Forelimb muscle (tissue), 1 donor: ENCODE measurements at places on chromosomes 2 and 18. TPM values are rescaled to one million over a fixed set of nuclear protein-coding genes. Genes with fewer than 3 reads are reported as not detected.
A peak's percentile ranks its signal among the peaks of the same experiment; 100 is the strongest.

Gene VWC2L
- not detected for polyA plus RNA-seq

GRCh38 chr2:61151436-61151835 is 10.6 kb upstream of the C2orf74 start:
- DNase-seq = no peak

DNA sequence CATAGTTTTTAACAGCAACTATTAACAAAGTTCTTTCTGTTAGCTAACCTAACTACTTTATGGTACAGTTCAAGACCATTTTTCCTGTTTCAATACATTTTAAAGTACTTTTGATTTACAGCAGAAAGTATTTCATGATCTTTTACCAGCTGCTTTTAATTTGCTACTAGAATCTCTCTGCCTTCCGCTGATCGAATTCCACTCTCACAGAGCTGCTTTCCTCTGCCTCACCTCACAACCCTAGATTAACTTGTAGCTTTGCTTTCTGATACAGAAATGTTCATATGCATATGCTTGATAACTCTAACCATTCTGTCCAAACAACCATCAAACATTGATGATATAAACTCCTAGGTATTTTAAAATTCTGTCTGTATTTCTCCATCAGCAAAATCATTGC is 463.2 kb upstream of the ZEB2 start:
- DNase-seq = no peak

GRCh38 chr2:130310881-130311280 is 31.8 kb upstream of the IMP4 start:
- no peak for DNase-seq

DNA sequence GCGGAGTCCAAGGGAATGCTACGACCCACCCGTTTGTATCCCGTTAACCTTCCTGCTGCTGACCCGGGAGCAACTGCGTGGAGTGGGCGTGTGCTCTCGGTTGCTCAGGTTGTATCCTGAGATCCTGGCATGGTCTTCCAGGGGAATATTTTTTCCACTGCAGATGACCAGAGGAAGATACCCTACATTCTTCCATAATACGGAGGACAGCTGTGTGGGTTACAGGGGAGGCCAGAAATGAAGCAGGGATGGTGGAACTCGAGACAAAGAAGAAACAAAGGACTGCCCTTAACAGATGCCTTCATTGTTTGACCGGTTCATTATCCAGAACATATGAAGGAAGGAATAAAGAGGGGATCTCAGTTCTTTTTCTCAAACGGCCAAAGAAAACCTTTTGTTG is 39.8 kb upstream of the CAB39 start:
- DNase-seq = no peak

DNA sequence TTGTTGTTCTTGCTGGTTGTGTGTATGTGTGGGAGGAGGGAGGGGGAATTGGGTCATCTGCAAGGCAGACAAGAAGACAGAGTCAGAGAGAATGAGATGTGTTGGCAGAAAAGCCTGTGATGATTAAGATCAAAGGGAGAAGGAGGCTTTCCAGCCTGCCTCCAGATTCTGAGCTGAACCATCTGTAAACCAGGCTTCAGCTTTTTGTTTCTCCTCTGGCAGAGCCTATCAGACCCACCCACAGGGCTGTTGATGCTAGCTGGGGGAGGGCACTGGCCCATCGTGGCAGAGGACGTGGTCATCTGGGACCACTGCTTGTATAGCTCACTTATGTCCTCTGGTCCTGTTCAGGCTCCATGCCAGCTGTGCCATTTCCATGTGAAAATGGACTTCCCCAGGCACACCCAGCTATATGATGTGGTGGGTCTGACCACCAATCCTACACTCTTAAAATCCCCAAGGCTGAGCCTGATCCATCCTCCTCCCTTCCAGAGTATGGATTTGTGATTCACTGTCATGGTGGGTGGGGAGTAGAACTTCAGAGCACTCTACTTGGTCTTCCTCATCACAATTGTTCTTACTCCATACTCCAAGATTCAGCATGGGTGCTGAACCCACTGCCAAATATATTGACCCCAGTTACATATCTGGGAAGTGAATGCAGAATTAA is 27.8 kb upstream of the COL6A3 start:
- DNase-seq = no peak

Gene NHEJ1
- 11.6 TPM for polyA plus RNA-seq

- DNase-seq = no peak
These were observed 7.5 kb upstream of the DLX2 start for GRCh38 chr2:172109988-172110811.

GRCh38 chr2:180312542-180312941 is 305.4 kb upstream of the CWC22 start:
- DNase-seq = no peak

Gene SRD5A2
- polyA plus RNA-seq = 0.04 TPM

Gene MLPH
- polyA plus RNA-seq = 1.0 TPM

DNA sequence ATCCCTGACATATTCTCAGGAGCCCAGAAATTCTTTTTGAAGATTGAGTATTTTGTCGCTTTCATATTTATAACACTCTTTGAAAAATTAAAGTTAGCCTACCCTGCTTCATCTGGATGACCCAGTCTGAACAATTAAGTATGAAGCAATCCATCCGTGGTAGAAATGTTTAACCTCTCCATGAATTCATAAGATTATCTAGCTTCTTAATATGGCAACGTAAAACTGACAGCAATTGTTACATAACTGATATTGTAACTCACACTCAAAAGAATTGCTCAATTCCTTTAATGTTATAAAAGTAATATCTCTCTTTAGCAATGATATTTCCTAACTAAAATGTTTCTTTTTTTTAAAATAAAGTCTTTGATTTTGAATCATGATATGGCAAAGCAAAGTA is 7.2 kb upstream of the ABCA12 start:
- no peak for DNase-seq

- DNase-seq = no peak
These were observed 691.8 kb upstream of the NRXN1 start for GRCh38 chr2:51723691-51724090.

Gene PLA2R1
- 1.9 TPM for polyA plus RNA-seq

GRCh38 chr2:2507417-2507997 is 176.4 kb upstream of the MYT1L start:
- DNase-seq = no peak

DNA sequence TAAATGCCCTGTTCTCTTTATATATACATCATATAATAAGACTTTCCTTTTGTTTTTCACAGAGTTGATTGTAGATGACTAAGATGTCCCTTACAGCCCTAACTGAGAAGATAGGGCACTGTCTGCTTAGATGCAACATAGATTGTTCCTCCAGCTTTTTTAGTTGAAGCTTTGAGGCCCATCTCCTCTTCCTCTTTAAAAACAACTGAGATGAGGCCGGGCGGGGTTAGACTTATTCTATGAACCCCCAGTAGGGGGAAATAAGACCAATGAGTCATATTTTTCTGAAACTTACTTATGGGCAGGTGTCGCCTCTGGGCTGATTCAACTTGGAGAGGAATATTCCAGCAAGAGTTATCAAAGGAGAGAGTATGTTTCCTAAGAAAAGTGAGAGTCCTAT is 84.6 kb downstream of the FBXO15 start:
- no peak for DNase-seq

GRCh38 chr2:211534632-211535031 is 978.2 kb downstream of the CPS1 start:
- DNase-seq = no peak

DNA sequence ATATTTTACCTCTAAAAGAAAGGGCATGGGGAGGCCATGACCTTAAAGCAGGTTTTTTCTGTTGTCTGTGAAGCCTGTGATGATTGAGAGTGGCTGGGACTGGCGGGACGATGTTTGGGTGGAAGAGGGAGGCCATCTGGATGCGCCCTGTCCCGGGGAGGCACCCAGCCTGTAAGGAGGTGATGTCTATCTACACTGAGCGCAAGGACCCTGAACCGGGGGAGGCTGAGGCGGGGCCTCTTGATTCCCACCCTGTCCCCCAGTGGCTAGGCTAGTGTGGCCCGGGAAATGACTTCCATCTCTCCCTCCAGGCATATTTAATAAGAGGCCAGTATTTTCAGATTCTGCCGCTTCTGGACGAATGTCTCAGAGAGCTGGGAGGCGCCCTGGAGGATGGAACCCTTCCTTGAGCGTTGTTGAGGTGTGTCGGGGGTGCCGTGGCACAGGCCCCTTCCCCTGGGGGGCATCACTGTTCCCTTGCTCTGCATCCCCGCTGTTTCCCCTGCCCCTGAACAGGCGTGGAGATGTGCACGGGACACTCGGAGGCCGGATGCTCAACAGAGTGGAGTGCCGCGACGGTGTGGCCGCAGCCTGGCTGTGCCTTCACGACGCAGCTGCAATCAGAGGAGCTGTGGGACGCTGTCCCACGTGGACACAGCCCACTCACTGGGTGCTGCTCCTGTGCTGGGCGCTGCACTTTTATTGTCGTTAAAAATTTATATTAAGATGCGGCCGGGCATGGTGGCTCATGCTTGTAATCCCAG is 185.4 kb downstream of the LDLRAD4 start:
- no peak for DNase-seq

DNA sequence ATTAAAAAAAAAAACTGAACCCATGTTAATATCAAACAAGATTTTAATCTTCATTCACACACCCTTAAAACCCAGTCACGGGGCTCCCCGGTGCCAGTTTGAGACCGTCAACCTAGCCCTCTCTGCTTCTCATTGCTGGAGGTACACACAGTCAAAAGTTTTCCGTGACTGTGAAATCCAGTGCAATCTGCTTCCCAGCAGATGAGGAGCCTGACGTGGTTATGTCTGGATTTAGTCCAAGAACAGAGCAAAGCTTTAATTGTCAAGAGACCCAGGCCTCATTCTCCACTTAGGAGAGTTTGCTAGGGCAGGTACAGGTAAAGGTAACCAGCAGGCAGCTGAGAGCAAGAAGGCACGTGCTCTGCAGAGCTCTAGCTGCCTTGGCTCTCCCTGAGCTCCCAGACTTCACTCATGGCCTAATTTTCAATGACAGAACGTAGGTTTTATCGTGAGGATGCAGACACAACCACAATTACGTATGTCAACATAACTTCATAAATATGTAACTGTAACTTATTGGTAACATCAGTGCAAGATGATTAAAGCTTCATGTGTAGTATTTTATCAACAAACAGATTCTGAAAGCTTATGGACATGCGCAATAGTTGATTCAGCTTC is 56.3 kb downstream of the SLC16A14 start:
- no peak for DNase-seq

GRCh38 chr2:216796115-216796840 is 63.6 kb downstream of the TNP1 start:
- DNase-seq = no peak

GRCh38 chr2:98607741-98608115 is 584 bp downstream of the COA5 start:
- peak; percentile 1 for DNase-seq

Gene RMDN2
- 2.2 TPM for polyA plus RNA-seq

DNA sequence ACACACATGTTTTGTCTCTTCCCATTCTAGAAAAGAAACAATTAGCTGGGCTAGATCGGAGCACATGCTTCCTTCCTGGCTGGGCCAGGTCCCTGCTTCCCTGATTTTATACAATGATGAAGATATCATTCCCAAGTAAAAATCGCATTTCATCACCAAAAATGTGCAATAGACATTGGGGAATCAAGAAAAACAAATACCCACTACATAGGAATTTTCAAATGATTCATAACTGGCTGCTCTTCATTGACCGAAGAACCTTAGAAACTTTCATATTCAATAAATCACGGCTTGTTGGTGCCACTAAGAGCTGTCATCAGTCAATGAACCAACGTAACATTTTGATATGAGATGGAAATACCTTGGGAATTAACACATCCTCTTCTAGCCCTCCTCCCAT is 373.6 kb upstream of the TRIB2 start:
- DNase-seq = no peak

- no peak for DNase-seq
These were observed 355.1 kb downstream of the TXNL1 start for GRCh38 chr18:56283316-56283715.

Gene ST8SIA3
- polyA plus RNA-seq = not detected

- no peak for DNase-seq
These were observed 6.0 kb downstream of the SPEG start for GRCh38 chr2:219440388-219441256.

Gene IL1F10
- not detected for polyA plus RNA-seq

DNA sequence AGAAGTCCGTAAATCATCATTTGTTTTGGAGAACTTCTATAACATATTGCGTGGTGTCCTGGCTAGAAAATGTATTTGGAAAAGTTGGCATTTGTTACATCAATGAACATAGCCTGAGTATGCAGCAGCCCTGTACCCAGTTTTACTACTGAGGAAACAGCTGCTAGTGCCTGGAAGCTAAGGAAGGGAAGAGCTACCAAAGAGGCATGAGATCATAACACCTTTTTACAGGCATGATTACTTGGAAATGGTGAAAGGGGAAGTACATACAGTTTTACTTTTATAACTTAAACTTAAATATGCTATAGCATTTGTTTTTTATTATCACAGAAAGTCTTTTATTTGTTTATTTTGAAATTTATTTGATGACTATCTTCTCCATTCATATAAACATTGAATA is 128.4 kb upstream of the MC4R start:
- DNase-seq = no peak

- DNase-seq = no peak
These were observed 54.7 kb downstream of the SLC66A2 start for GRCh38 chr18:79896738-79897137.

GRCh38 chr2:191303140-191304005 is 58.2 kb downstream of the MYO1B start:
- no peak for DNase-seq

- peak; percentile 52 for DNase-seq
These were observed 232.0 kb downstream of the AGAP1 start for GRCh38 chr2:235725841-235726240.
